Activated T-helper 2 cell treated with anti-CD3 and anti-CD28 coated beads, Interferon-gamma antibody, Interleukin-2, Interleukin-4, amounts not matched to agents 10 μg/mL and 5 μg/mL and 100 μg/mL, durations not matched to agents 14 hours and 24 hours and 36 hours (primary cell): ENCODE measurements at places on chromosomes 7 and 10.

- DNase-seq = no peak
These were observed 37.4 kb downstream of the DNAJC9 start for GRCh38 chr10:73209705-73210104.

GRCh38 chr7:145276118-145276517, 440.3 kb upstream of the TPK1 start:
- no peak for DNase-seq

- no peak for DNase-seq
These were observed 49.6 kb upstream of the MYL10 start for GRCh38 chr7:101678658-101679057.

DNA sequence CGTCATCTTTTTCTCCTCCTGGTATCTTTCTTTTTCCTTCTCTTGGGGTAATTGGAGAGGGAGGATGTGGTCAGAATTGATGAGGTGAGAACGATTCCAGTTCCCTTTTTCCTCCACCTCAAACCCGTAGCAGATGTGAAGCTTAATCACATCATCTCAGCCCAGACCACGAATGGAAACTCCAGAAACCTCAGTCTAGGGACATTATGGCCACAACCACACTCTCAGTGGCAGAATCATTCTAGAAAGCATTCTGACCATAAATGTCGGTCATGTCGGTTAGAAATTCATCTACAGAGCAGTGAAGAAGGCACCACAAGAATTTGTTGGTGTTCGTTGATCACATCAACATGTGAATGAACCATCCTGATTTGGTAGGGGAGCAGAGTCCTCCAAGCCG, 78.7 kb downstream of the GATA3 start:
- peak; percentile 64 for DNase-seq

DNA sequence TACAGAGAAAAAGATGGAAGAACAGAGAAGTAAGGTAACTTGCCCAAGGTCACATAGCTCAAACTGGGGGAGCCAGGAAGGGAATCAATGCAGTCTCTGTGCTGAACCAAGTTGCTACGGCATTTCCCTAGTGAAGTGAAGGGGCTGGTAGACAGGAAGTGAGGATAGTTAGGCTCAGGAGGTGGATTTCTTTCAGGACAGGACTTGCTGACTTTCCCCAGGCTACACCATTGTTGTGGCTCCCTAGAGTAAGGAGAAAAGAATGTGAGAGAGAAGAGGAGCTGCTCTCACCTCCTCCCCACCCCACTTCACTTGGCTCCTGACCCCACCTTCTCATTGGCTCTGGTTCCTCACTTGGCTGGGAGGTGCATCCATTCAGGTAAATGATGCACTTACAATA, 316.9 kb downstream of the INHBA start:
- DNase-seq = no peak

DNA sequence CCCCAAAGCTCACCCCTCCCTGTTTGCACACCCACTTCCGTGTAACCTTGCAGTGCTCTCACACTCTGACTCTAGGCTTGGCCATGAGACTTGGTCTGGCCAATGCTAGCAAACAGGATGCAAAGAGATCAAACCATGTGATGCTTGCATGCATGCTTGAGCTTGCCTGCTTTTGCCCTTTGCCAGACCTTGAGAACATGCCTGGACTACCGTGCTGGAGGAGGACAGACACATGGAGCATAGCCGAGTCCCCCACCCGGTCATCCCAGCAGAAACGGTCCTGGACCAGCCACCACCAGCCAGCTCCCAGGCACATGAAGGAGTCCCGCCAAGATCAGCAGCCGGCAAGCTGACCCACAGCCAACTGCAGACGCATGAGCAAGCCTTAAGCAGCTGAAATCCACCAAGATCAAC, 23.4 kb downstream of the PYROXD2 start:
- DNase-seq = no peak

- DNase-seq = no peak
These were observed 302.1 kb downstream of the ABCA13 start for GRCh38 chr7:48473205-48473865.

DNA sequence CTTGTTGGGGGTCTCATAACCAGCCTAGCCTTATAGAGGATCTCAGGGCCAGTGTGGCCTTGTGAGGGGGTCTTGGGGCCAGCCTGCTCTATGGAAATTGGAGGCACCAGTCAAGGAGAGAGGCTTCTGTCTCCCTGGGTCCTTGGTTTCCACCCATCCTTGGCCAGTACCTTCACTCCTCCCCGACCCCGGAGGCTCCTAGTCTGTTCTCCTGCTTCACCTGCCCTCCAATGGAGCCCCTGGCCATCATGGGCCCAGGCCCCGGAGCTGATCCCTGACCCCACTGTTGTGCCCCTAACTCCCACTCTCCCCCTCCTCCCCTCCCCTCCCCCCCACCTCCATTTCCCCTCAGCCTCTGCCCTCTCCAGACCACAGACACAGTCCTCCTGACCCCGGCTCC, 29.7 kb downstream of the RASGEF1A start:
- DNase-seq = no peak

DNA sequence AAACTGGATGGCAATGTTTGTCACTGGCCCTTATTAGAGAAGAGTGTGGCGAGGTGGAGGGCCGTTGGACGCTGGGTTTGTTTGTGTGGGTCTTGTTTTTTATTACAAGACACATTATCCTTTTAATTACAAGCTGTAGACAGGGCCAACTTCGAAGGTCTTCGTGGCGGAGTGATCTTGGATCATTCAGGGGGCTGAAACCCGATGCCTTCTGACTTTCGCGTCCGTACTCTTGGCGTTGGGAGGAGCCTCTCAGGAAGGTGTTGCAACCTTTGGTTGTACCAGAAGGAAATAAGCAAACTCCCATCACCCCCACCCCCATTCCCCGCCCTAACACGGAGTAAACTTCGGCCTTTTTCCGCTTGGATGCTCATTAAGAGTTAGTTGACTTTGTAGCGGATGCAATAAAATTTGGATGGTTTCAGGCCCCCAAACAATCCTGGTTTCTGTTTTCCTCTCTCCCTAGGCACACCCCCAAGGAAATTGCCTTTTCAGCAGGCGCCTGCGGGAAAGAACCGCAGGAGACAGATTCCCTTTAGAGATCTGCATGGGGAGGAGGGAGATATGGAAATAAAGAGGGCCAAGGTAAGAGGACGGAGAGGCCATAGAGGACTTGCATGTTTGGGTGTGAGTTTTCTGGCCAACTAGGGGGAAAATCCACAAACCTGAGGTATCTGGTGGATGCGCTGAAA, 294.5 kb upstream of the NFE2L3 start:
- DNase-seq = no peak

DNA sequence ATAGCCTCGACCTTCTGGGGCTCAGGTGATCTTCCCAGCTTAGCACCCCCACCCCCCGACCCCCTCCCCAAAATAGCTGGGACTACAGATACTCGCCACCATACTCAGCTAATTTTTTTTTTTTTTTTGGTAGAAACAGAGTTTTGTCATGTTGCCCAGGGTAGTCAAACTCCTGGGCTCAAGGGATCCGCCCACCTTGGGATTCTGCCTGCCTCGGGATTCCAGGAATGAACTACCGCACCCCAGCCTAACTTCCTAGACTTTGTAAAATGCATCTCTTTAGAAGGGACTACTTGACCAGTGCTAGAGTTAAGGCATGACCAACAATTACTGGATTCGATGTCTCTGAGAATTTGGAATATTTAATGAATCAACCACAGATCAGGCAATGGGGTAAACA, 85.9 kb downstream of the MDFIC start:
- DNase-seq = no peak
